Urinary bladder (tissue), 4 donors: ENCODE measurements at places on chromosomes 5 and 9. TPM values are rescaled to one million over a fixed set of nuclear protein-coding genes. Genes with fewer than 3 reads are reported as not detected.

The TLR4 gene
- polyA plus RNA-seq, result 5.6 TPM

The SLC34A1 gene
- 0.04 TPM for polyA plus RNA-seq

The COQ4 gene
- polyA plus RNA-seq, result 41.6 TPM

The NEUROG1 gene
- not detected for polyA plus RNA-seq

The SLC6A18 gene
- not detected for polyA plus RNA-seq

The GGTA1 gene
- polyA plus RNA-seq, result 5.1 TPM

The FOXD1 gene
- 0.30 TPM for polyA plus RNA-seq

The OLFM1 gene
- 45.7 TPM for polyA plus RNA-seq

The ACSL6 gene
- polyA plus RNA-seq, result 0.42 TPM
